ENCODE measurements at places on chromosomes 3 and 15. TPM values are rescaled to one million over a fixed set of nuclear protein-coding genes. Genes with fewer than 3 reads are reported as not detected.

The PEX5L gene
- 3.2 TPM for total RNA-seq

The FHIT gene
- total RNA-seq, result 7.1 TPM

The PDZRN3 gene
- total RNA-seq, result 9.5 TPM

GRCh38 chr3:131393051-131393450, 11.5 kb downstream of the NUDT16 start:
- no peak for DNase-seq

DNA sequence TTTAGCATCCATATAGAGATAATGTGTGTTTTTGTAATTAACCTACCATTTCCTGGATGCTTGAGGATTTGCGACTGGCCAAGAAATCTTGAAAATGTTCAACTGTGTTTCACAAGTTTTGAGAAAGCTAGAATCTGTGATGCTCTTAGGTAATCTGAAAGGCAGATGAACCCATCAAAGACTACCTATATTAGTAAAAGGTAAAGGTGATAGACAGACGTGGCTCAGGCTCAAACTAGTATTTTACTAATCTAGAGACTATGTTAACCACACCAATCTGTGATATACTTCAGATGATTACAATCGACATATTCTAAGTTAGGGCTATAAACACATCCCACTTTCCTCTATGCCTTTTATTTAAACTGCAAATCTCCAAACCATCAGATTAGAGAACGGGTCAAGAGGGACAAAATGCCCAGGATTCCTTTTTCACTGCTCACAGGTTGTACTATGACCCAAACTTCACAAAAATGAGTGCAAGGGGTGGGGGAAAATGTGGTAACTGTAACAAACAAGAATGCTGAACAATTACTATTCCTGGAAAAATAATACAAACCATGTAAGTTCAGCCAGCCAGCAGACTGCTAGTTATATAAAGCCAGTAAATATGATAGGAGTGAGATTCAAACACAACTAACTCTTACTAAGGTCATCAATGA, 295.1 kb downstream of the FOXP1 start:
- no peak for DNase-seq

DNA sequence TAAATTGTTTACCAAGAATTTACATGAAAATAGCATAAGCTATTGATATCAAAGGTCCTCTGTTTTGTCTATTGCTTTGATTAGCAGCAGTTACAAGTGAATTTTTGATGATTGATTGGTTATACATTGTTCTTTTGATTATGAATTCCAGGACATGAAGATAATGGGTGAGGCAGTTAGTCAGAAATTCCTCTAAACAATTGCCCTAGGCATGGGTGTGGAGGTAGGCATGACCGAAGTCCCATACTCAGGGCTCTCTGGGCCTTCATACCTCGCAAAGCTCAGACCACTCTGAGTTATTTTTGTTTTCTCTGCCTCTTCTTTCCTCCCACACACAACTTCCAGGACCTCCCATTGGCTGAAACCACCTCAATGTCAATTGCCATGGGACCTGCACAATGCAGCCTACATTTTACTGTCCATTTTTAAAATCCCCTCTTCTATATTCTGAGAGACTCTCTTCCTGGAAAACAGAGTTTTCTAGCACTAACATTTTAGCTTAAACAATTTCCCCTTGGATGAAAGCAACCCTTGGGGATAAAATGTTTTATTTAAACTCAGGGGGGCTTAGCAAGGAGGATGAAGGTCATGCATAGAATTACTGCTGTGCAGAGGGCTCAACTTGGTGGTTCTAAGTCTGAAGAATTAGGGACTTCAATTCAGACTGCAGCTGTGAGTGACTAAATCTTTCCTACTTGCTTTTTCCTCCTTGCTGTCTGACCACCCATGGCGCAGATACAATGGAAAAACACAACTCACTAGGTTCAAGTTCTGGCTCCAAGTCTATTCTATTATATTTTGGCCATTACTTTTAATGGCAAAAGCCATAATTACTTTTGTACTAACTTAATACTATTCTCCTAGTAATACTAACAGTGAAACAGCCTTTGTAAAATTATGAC, 594.8 kb downstream of the NTRK3 start:
- no peak for DNase-seq

- no peak for DNase-seq
Observed at GRCh38 chr3:163384383-163384782, 1693.9 kb downstream of the SI start.

GRCh38 chr15:69127306-69127705, 33.1 kb upstream of the GLCE start:
- no peak for DNase-seq

DNA sequence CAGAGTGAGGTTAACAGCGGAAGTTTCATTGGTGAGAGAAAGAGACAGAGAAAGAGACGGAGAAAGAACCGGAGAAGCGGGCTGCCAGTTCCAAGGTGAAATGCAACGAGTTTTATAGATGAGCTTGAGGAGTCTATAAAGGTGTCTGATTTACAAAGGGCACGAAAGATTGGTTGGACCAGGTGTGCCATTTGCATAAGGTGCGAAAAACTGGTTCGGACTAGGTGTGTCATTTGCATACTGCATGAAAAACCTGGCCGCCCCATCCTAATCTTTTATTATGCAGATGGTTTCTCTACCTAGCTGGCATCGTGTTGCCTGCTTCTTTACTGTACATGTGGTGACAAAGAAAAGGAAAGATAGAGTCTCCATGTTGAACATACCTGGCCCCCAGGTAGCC, 253.8 kb upstream of the IGF1R start:
- no peak for DNase-seq
